ENCODE measurements at places on chromosomes 7 and 10.

GRCh38 chr7:99331002-99331401 is 5.3 kb downstream of the ARPC1A start:
- DNase-seq, result no peak

DNA sequence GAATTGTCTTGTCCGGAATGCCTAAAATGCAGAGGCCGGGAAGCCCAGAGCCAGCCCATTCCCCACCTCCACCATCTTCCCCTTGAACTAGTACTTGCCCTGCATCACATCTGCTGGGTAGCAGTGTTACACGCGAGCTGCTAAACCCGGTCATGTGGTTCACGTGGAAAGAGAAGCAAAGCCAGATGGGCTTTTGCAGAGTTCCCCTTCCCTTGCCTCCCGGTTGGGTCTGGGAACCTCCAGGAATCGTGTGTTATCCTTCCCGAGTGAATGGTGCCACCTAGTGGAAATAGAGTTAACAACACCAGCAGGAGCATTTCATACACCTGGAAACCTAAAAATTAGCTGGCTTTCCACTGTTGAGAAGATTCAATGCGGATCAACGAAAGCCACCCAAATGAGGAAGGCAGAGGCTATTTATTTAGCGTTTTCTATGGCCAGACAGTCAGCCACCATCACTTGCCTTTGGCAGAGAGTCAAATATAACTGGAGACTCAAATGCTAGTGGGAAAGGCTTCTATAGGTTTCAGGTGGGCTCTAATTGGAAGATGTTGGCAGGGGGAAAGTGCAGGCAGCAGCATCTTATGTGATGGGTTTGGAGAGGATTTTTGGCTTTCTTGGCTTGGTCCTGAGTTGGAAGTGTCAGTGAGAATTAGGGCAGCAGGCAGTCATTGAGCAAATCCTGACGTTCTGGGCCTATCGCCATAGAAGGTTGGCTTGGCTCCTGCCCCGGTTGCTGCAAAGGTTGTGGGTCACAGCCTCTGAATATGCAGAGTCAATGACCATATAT is 12.9 kb upstream of the DENND2A start:
- DNase-seq, result no peak

- no peak for DNase-seq
These were observed 223.5 kb downstream of the PLXNA4 start for GRCh38 chr7:132352800-132353199.

DNA sequence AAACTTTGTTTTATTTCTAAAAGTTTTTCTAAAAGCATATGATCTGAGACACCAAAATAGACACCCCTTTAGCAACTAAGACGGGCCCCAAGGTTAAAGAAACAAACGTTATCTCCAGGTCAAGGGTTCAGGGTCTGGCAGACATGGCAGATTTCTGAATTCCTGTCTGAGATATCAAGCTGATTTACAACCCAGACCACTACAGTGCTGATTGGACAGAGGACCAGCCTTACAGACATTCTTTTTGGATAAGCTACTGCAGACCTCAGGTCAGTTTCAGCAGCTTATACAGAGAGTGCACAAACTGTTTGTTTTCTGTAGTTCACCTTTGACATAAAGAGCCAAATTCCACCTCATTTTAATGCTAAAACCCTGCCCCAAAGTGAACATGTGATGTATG is 34.8 kb downstream of the SVOPL start:
- no peak for DNase-seq

DNA sequence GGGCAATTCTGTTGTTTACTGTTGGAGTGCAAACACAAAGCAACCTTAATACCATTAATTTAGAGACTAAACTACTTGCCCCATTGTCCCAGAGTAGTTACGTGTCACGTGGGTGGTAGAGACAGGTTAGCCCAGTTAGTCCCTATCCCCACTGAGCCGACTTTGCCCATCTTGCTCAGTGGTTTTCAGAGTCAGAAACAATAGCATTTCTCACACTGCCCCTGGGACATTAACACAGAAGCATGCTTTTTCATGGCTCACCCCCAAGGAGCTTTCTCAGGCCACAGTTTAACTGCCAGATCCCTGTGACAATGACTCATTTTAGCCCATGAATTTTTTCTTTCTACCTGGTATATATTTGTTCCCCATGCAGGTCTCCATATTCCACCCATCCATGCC is 271.0 kb downstream of the POU6F2 start:
- no peak for DNase-seq

DNA sequence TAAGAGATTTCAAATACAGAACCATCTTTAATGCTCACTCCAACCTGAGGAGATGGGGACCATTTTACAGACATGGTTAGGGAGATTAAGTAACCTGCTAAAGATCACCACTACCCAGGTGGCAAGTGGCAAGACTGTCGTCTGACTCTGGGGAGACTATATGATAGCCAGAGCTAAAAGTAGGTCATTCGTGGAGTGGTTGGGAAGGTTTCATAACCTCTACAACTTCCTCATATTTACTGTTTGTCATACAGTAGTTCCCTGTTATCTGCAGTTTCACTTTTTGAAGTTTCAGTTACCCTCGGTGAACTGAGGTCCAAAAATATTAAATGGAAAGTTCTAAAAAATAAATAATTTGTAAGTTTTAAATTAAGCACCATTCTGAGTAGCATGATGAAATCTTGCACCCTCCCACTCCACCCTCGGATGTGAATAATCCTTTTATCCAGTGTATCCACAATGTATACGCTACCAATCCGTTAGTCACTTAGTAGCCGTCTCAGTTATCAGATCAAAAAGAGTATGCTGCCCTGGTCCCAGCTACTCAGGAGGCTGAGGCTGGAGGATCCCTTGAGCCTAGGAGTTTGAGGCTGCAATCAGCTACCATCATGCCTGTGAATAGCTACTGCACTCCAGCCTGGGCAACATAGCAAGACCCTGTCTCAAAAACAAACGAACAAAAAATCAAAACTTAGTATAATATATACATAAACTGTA is 14.9 kb upstream of the LGI1 start:
- DNase-seq, result no peak

GRCh38 chr7:24871770-24872169 is 108.2 kb downstream of the OSBPL3 start:
- DNase-seq, result no peak

- DNase-seq, result no peak
These were observed 162.6 kb upstream of the CDCA7L start for GRCh38 chr7:22108151-22108845.

DNA sequence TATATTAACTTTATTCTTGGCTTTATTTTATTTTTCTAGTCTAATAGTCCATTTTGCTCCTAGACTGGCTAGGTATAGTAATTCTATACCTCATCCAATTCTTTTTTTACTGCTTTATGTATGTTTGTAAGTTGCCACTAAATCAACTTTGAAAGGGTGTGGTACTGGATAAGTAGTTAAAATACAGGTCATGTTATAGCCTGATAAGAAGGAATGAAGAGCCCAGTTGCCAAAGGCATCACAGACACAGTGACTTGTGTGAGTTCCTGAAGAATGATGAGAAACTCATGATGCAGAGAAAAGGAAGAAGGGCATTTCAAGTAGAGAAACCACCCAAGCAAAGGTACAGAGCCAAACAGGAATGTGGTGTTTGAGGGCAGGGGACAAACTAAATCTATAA is 27.3 kb downstream of the NAPEPLD start:
- no peak for DNase-seq

DNA sequence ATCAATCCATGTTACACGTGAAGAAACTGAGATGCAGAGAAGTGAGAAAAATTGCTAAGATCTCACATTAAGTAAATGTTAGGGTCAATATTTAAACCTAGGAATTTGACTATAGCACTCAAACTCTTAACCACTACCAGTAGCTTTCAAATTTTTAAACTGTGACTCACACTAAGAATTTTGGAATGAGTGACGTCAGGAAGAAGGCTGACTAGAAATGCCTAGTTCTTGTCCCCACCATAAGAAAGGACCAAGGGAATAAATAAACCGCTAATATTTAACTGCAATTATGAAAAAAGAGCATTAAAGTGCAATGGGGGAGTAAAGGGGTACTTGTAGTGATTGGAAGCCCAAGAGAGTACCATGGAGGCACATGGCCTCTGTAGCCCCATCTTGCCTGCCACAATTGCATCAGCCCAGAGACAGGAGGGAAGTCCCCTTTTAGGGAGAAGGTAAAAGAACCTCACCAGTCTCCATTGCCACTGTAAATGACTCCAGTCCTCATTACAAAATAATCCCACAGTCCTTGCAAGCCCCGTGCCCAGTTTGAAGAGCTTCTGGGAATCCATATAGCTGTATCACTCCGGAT is 3.5 kb upstream of the AKR1B1 start:
- DNase-seq, result no peak

- no peak for DNase-seq
These were observed 270.8 kb downstream of the BBS9 start for GRCh38 chr7:33400214-33400538.

DNA sequence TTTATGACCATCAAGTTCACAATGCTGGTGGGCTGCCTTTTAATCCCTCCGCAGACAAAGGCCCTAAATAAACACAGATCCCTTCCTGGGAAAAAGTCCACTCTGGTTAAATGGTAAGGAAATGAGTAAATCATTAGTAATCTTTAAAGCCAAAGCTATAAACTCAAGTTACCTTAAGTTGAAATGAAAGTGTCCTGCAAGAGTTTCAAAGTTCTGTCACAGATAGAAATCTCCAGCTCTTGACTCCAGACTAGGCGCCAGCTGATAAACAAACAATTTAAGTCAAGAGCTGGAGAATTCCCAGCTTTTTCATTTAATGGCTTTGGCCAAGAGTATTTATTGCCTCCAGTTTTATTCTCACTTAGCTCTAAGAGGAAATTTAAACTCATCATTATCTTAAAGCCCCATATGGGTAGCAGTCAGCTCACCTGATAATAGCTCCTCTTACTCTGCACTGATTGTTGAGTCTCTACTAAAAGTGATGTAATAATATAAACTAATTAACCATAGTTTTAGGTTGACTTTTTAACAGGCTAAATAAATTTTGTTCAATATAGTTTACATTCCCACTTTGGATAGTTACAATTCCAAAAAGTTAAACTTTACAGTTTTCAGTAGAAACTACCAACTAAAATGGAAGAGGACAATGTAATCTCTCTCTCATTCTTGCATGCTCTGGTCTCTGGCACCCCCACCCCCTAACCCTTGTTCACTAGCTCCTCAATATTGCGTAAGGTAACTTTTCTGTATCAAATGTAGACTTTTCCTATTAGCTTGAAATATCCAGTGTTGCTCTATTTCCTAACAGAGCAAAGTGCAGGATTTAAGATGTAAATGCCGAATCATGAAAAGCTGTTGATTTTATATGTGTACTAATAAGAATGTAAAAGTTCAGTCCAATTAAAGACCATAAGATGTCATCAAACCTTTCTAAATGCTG is 56.1 kb downstream of the HIBADH start:
- no peak for DNase-seq

GRCh38 chr7:4958477-4959301 is at the start of gene MMD2:
Gene MMD2 (minus strand): TSS chr7:4959187. CDS start chr7:4959017, 170 bp downstream.
- no peak for DNase-seq

DNA sequence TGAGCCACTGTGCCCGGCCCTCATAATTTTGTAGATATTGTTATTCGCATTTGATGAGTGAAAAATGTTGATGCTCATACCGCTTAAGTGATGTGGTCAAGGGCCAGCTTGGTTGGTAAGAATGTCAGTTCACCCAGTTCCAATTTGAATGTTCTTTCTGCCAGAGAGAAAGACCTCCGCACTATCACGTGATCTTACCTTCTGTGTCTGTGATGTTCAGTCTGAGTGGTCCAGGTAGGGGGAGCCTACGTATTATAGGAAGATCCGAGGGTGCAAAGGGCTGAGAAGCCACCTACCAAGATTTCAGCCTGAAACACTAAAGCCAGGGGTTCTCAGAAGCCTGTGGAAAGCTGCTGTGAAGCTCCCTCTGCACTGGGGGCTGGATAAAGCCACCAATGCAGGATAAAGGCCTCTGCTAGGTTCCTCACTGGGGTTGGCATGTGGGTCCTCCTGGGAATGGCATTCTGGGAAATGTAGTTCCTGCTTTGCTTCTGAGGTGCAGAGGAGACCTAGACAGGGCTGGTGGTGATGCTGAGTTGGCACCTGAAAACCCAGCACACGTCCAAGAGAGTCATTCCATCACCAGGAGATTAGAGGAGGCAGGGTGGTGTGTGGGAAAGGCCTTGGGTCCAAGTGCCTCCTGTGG is 64.7 kb upstream of the AOAH start:
- no peak for DNase-seq

- DNase-seq, result no peak
These were observed 31.5 kb upstream of the PPP2R2D start for GRCh38 chr10:131869344-131869743.

DNA sequence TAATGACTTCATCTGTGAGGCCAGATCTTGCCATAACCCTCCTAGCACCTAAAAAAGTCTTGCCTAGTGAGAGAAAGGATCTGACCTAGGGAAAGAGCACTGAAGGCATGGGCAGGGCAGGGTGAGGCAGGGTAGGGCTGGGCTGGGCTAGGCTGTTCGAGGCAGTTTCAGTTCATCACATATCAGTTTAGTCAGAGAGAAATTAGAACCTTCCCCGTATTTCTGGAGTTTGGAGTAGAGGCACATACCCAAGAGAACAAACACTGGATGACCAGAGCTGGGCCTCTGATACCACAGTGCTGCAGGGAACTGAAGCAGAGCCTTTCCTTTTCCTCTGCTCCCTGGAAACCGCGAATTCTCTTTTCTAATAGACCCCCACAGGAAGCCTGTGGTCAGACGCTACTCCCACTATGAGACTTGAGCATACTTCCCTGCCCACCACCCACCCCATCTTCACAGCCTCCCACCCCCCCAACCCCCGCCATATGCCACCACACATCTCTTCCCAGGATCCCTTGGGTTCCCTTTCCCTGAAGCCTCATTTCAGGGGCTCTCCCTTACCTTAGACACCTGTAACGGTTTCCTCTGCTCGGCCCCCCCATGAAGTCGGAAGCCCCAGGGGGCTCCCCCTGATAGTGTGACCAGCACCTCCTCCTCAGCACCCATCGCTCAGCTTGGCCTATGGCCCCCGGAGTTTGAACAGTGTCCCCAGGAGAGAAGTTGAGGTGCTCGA is 406 bp downstream of the SYNPO2L start:
- DNase-seq, result no peak
